H4 (cell line): ENCODE measurements at places on chromosomes 6 and 20. TPM values are rescaled to one million over a fixed set of nuclear protein-coding genes. Genes with fewer than 3 reads are reported as not detected.

Gene CHRNA4
- not detected in 2 replicates for total RNA-seq

GRCh38 chr20:52142757-52143156 is 48.8 kb downstream of the ZFP64 start:
- DNase-seq: no peak

Gene FAM217A
- not detected in 2 replicates for total RNA-seq

Gene CDH26
- 0.21 TPM in 1 of 2 replicates, not detected in the other for total RNA-seq

GRCh38 chr6:20877008-20877937 is 343.0 kb downstream of the CDKAL1 start:
- peak; percentile 87 for DNase-seq

DNA sequence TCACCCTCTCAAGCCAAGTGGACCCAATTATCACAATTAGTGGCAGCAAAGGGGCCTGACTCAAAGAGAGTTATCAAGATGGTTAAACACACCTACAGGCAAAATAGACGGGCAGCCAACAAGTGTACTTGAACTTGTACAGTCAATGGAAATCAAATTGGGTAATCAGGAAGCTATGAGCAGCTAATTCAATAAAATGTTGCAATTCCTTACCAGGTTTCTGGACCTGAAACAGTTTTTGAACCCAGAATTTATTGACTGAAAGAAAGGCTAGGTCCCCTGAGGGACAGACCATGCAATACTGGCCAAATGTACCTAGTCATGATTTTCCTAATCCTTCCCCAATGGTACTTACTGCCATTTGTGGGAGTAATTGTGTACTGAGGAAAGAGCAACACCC is 679.8 kb downstream of the EPM2A start:
- DNase-seq: no peak
